ENCODE measurements at places on chromosomes 11 and 22.

DNA sequence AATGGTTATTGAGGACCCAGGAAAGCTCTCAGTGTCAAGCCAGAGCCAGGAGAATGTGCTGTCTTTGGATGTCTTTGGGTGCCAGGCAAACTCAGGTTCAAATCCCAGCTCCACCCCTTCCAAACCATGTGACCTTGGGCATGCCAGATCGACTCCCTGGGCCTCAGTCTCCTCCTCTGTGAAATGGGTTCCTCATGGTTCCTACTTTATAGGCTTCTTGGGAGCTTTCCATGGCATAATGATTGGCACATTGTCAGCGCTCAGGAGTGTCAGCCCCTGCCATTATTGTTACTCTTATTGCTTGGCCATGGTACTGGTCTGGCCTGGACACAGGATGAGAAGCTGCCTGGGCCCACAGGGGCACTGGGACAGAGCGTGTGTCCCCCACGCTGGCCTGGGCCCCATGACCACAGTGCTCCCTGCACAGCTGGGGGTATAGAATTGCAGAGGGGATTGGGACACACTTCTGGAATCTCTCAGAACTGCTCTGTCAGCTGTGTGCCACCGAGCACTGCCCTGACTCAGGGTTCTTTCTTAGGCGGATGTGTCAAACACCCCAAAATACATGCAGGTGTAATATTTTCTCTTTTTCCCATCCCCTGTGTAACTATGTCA, 37.6 kb upstream of the CRYBB3 start:
- DNase-seq = no peak

- no peak for DNase-seq
Observed at GRCh38 chr11:65295001-65295400, 19.7 kb upstream of the CDC42EP2 start.

DNA sequence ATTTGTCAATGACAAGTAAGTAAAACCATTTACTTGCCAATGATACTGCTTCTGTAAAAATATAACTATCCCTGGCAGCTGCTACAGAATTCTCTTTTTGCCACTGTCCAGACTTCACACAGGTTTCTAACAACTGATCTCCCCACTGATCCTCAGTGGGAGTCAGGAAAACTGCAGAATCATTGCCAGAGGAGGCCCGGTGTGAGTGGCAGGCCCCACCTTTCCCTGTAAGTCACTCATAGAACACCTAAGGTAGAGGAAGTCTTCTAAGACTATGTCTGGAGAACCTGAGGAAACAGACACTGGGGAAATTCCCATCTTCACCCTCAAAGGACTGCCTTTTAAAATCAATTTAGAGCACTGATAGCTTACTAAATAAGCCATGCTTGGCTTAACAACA, 66.3 kb downstream of the ZC3H12C start:
- DNase-seq = no peak

DNA sequence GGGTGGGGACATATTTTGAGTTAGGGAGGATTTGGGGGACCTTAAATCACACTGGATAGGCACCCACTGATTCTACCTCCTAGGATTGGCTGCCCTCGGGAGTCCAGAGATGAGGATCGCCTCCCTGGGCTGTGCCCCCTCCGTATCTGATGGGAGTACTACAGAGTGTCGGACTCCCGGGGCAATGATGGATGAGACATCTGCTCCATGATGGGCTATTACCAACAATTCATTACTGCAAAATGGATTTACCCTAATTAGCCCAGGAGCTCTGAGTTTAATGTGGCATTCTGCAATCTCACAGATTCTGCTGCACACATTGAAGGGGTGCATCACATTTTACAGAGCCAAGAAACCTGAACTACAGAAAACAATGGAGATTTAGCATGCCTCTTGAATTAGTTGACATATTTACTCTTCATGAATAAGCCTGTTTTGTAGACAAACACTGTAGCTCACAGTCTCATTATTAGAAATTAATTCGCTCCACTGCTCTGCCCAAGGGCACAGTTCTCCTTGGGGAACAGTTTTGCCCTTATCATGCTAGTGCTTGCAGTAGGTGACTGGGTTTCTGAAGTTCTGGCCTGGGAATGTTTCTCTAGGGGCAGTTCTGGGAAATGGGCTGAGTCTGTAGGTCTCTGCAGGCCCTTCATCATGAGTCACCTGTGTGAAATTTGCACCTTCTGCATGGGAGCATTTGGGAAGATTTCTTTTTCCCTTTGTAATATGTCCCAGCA, 217.1 kb upstream of the PLET1 start:
- no peak for DNase-seq

GRCh38 chr22:37167176-37167980, 17.7 kb upstream of the IL2RB start:
- DNase-seq = no peak

DNA sequence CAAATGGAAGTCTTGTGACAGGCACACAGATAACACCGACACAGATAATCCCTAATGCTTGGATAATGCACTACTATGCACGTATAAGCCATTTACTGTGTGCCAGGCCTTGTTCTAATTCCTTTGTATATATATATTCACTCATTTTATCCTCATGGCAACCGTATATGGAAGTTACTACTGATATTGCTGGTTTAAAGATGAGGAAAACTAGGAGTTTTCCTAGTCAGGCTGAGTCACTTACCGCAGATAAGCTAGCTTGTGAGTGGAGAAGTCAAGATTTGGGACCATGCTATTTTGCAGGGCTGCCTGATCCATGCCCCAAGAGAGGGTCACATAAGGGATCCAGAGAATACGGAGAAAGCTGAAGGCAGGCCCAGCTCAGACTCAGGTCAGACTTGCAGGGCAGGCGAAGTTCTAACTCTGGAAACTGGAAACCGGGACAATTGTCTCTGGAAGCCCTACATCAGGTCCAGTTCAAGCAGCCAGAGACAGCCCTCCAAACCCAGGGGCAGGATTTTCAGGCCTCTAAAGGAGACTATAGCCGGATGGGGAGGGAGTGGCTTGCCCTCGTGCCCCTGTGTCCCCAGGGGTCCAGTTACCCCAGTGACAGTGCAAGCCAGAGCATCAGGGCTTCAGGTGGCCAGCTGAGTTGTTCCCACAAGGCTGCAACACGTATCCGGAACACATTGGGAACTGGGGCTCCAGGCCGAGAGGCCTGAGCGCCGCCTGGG, 534.8 kb downstream of the INSC start:
- DNase-seq = no peak

- no peak for DNase-seq
Observed at GRCh38 chr22:29148826-29149225, 56.9 kb upstream of the EMID1 start.

DNA sequence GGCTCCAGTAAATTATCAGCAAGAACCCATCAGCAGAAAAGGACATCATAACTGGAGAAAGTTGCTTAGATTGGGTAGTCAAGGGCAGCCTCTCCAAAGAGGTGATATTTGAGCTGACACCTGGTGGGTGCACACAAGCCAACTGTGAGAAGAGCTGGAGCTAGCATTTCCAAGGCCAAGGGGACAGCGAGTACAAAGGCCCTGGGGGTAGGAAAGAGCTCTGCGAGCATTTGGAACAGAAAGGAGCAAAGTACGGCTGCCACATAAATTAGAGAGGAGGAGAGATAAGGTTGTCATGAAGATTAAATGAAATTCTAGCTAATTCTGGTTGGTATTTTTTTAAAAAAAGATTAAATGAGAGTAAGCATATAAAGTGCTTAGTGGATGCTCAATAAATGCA, 21.7 kb upstream of the SMCO4 start:
- DNase-seq = no peak

- no peak for DNase-seq
Observed at GRCh38 chr11:102464859-102465500, 12.4 kb upstream of the TMEM123 start.

- DNase-seq = no peak
Observed at GRCh38 chr22:30116362-30117117, 36.3 kb downstream of the HORMAD2 start.

- no peak for DNase-seq
Observed at GRCh38 chr22:49690454-49690853, 137.2 kb downstream of the BRD1 start.

GRCh38 chr11:71843858-71844257, 10.9 kb downstream of the DEFB108B start:
- no peak for DNase-seq

- no peak for DNase-seq
Observed at GRCh38 chr22:50675553-50676179, 3.0 kb downstream of the SHANK3 start.

- DNase-seq = no peak
Observed at GRCh38 chr11:28704801-28705200, 596.6 kb downstream of the METTL15 start.

DNA sequence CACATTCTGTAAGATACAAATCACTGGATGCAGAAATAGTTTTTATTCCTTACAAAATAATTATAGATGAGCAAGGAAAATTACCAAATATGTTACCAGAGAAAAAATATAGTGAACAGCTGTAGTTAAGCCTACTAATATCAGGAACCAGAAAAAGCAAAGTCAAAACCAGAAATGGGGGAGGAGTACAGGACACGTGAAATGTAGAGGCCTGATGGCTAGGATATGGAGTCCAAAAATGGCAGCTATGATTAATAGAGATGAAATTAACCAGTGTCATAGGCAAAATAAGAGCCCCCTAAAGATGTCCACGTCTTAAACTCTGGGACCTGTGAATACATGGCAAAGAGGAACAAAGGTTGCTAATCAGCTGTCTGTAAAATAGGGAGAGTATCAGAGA, 34.1 kb downstream of the MRE11 start:
- no peak for DNase-seq
